H4 (cell line): ENCODE measurements at places on chromosomes 5 and 9. TPM values are rescaled to one million over a fixed set of nuclear protein-coding genes. Genes with fewer than 3 reads are reported as not detected.
A peak's percentile ranks its signal among the peaks of the same experiment; 100 is the strongest.

ZNF608 gene
- total RNA-seq: 20.8 and 28.0 TPM in 2 replicates

FOXD4L4 gene
- not detected in 2 replicates for total RNA-seq

GABRB2 gene
- total RNA-seq: 0.64 and 0.81 TPM in 2 replicates

CTXN3 gene
- not detected in 2 replicates for total RNA-seq

ATOX1 gene
- total RNA-seq: 85.3 and 121 TPM in 2 replicates

ZFP2 gene
- not detected in 2 replicates for total RNA-seq

SLC2A8 gene
- 8.4 and 8.7 TPM in 2 replicates for total RNA-seq

IQGAP2 gene
- total RNA-seq: 3.6 and 4.0 TPM in 2 replicates

DNA sequence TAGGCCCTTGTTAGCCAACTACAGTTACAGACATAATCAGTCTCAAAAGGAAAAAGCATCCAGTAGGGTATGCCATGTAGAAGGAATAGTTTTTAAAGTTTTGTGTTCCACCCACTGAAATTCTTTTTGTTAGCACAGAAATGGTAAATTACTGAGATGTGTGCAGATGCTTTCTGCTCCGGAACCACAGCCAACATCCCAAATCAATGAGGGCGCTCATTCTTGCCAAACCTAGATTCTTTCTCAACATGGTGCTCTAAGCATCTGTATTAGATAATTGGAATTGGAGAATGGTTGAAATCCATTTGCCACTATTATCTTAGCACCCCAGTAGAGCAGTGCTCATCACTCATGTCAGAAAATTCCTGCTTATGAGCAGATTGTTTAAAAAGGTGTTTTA lies 127.8 kb downstream of the SEC61B start:
- DNase-seq: no peak

DNA sequence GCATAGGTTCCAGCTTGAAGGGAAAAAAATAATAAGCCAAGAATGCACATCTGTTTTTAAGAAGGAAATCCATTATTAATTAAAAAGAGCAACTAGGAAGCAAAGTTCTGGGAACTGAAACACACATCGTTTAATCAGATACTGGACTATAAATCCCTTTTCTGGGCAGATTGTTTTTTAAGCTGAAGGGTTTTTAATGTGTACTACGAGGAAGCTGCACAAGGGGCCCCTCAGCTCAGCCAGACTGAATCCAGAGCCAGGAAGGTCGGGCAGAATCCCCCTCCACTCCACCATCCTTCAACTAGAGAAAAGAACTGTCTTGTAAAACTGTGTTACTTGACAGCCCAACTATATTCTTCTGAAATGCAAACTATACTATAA lies 49.2 kb downstream of the ROR2 start:
- no peak for DNase-seq

DNA sequence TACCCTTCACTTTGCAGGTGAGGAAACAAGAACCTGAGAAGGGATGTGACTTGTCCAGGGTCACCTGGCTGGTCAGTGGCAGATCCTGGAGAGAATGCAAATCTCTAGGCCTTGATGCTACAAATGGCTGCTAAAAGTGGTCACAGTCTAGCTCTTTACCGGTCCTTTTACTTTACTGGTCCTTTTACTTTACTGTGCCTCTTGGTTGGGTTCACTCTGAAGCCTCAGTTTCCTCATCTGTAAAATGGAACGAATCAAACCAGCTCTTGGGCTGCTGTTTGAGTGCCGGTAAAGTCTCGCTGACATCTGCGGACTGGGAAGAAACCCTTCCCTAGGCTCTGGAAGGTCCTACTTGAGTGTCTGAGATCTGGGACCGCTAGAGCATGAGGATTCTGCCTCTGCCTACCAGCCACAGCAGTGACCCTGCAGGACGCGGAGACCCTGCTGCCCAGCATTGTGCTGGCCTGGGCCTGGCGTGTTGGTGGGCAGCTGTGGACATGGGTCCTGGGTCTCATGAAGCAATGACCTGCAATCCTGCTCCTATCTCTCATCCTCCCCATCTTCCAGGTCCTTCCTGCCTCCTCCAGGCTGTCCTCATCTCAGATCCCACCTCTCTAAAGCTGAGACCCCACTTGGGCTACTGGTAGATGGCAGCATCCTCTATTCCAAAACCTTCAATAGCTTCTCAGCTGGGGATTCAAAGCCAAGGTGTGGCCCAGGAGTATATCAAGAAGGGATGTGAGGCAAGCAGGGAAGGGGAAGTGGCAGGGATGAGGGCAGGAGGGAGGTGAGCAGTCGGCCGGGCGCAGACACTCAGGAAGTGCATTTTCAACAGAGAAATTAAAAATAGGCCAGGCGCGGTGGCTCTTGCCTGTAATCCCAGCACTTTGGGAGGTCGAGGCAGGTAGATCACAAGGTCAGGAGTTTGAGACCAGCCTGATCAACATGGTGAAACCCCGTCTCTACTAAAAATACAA lies 13.3 kb downstream of the CORO2A start:
- no peak for DNase-seq

GRCh38 chr5:52656569-52657246 lies 131.0 kb upstream of the ITGA1 start:
- DNase-seq: no peak

- no peak for DNase-seq
Observed at GRCh38 chr5:98573834-98574320, 199.6 kb upstream of the RGMB start.

DNA sequence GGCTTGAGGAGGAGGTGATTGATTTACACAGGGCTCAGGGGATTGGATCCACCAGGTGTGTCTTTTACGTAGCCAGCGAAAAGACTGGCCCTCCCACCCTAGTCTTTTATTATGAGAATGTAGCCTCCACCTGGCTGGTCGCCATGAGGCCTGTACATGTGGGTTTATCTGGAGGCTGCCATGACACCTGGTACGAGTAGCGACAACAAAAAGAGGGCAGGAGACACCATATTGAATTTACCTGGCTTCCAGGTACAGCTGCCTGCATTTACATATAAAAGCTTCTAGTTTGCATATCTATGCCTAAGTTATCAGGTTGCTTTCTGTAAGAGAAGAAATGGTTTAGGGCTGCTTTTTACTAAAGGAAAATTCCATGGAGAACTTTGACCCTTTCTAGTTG lies 1173.7 kb upstream of the SEMA6A start:
- DNase-seq: no peak

- no peak for DNase-seq
Observed at GRCh38 chr9:134315716-134316448, 10.4 kb upstream of the RXRA start.

DNA sequence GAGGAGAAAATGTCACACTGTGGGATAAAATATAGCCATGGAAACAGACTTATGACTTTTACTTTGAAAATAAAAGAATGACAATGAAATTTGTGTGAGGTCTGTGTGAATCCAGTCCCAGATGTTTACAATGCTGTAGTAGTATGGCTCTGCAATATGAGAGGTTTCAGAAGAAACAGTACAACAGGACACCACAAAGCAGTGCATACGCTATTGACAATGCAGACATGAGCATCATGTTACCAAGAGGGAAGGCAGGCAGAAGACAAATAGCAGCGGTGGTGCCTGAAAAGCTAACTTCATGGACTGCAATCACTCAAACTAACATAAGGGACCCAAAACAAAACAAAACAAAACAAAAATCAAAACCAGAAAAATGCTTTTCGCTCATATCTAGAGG lies 1.8 kb downstream of the FGF10 start:
- no peak for DNase-seq

- DNase-seq: no peak
Observed at GRCh38 chr5:62283861-62284260, 22.1 kb upstream of the KIF2A start.

DNA sequence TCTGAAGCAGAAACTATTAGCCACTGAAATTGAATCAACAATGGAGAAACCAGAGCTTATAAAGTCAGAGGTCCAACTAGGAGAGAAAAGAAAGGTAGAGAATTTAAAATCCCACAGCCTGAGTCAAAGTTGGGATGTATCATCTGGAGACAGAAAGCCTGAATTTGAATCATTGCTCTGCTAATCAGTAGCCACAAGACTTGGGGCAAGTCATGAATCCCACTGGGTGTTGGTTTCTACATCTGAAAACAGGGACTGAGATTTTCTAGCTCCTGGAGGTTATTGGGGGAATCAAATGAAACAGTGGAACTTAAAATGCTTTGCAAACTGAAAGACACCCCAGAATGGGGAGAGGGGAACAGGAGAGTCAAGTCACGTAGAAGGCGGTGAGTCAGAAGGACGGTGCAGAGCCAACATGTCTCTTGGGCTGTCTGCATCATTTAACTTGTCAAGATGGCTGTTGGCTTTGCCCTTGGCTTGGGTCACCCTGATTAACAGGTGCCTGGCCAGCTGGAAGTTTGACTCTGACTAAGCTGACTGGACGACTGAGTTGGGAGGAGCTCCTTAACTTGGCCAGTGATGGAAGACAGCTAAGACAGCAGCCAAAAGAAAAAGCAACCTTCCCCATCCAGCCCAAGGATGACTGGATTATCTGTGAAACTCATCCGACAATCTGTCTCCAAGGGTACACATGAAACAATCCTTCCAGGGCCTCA lies 60.6 kb upstream of the ADRA1B start:
- no peak for DNase-seq

GRCh38 chr5:159893040-159893695 lies 23.1 kb upstream of the ADRA1B start:
- no peak for DNase-seq

DNA sequence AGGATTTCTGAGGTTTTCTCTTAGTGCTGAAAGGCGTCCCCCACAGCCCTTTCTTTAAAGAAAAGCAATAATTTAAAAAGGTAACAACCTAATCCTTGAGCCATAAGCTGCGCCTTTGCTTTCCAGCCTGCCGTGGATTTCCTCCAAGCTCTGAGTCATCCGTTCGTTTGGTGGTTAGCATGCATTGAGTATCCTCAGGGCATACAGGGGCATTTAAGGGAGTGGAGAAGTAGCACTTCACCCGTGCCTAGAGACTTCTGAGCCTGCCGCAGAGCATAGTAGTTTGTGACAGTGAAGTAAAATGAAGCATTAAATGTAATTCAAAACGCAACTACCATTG lies 892 bp upstream of the TNC start:
- DNase-seq: peak; percentile 97

GRCh38 chr5:66469684-66470083 lies 126.5 kb upstream of the MAST4 start:
- DNase-seq: no peak

DNA sequence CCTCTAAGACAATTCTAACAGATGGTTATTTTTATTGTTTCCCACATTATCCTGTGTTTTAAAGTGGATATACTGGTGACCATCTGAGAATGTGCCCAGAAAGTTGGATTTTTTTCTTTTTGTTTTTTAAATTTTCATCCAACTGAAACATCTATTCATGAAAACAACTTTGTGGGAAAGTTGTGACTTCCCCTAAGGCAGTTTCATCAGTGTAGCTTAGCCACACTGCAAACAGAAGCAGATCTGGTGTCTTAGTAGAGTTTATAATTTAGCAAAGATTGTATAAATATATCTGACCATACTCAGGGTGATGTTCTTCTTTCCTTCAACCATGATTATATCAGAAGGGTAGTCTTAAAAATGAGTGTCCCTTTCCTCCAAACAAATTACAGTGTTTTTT lies 1241.3 kb downstream of the MAT2B start:
- DNase-seq: no peak

GRCh38 chr5:6473284-6473683 lies 24.6 kb downstream of the UBE2QL1 start:
- no peak for DNase-seq

DNA sequence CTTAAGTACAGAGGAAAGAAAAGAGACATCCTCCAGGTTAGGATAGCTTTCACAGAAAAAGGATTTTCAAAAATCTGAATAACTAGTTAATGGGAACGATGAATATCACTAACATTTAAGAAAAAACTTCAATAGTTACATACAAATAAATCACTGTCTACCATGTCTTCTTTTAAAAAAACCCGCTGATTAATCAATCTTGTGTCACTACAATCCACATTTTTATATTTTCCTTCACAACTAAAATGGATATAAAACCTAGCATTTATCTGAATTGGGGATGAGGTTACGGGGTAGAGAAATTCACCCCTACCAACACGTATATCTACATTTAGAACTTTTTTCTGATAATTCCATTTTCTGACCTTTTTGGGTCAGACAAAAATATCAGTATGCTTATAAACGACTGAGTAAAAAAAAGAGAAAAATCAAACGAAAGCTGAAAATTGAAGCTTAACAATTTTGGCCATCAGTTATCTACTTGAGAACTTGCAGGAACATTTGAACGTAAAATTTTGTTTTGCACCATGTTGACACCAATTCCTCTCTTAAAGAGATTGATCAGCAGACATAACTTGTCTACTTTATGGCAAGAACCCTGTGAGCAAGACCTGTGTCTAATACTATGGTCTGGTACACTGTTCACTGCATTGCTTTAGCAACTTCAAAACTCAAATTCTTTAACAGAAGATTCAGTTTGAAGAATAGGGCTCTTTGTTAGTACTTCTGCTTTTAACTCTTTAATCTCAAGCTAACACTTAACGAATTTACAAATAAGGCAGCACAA lies 4.8 kb downstream of the NR3C1 start:
- DNase-seq: no peak

- no peak for DNase-seq
Observed at GRCh38 chr5:138705007-138705406, 48.2 kb upstream of the CTNNA1 start.

DNA sequence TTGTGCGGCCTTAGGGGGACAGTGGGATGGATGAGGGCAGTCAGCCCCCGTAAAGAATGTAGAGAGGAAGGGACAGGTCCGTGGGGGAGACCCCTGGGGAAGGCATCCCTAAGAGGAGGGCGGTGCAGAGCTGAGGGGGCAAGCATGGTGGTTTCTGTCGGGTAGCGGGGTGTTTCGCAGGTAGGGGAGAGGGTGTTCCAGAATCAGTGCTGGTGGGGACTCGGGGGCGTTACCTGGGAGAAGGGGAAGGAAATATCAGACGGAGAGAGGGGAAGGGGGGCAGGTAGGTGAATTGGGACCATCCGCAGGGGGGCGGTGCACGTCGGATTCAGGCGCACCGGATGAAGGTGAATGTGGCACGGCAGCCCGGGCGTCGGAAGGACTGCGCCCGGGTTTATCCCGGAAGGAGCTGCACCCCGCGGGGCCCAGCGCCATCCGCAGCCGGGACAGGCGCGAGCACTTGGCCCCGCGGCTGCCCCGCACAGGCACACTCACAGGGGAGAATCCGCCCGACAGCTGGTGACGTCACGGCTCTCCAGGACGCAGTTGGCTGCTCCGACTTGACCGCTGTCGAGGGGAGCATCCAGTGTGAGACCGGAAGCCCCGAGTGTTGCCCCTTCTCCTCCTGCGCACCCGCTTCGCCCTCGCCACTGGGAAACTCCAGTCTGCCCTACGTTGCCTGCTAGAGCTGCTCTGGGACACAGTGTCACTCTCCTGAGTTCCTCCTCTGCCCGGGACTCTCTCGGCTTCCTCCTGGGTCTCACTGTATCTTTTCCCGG lies 1.3 kb downstream of the CD72 start:
- DNase-seq: no peak

- DNase-seq: peak; percentile 25
Observed at GRCh38 chr5:141850244-141850768, 27.9 kb downstream of the PCDH1 start.
